Activated CD8-positive, alpha-beta memory T cell treated with anti-CD3 and anti-CD28 coated beads for 1 hour (primary cell): ENCODE measurements at places on chromosomes 7 and 10.

GRCh38 chr7:87445897-87446296 is 29.6 kb downstream of the ABCB4 start:
- DNase-seq: no peak

DNA sequence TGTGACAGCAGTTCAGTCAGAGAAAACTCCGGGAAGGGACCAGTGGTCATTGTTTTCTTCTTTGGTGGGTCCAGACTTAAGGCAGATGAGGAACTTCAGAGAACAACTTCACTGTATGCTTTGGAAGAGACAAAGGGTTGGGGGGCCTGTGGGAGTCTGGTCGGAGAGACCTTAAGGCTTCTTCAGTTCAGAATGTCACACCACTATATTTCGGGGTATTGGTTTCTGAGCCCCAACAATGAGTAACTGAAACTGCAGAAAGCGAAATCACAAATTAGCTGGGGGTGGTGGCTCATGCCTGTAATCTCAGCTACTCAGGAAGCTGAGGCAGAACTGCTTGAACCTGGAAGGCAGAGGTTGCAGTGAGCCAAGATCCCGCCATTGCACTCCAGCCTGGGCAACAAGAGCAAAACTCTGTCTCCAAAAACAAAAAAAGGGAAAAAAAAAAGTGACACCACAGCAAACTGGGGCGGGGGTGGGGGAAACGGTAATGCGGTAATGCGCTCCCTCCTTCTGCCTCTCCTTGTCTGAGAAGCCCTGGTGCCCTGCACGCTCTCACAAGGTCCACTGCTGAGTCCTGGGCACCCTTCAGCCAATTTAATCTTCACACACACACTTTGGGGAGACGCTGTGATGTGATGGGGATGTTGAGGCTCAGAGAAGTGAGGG is 2.2 kb upstream of the ADIRF start:
- DNase-seq: no peak

GRCh38 chr10:106615081-106615480 is 549.4 kb downstream of the SORCS1 start:
- no peak for DNase-seq

DNA sequence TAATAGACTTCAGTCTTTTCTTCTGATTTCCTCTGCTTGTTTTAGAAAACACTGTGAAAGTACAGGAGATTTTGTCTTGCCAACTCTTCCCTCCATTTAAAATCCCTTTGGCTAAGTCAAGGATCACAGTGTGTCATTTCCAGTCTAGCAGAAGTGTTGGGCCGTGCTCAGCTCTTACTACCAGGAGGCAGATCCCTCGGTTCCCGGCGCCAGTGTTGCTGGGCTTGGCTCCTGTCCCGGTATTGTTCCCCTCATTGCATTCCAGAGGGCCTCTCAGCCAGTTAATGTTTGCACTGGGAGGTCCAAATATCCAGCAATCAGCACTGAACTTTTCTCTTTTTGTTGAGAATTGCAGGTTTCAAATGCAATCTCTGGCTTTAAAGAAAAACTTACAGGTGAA is 612.1 kb upstream of the MGMT start:
- DNase-seq: no peak

DNA sequence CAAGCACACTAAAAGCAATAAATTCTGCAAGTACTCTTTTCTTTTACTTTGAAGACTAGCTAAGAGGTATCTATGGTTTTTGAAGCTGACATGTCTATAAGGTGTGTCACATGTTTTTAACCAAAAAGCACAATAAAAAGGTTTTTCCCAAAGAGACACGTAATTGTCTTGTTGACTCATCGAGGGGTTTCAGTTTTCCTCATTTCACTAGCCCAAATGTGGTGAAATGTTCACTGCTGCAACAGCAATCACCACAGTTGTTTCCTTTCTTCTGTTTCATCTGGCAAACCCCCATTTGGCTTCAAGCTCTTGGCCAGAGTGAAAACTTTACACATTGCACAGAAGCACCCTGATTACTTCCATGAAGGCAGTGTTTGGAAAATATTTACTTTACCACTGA is 3.8 kb upstream of the HOXA4 start:
- DNase-seq: no peak

DNA sequence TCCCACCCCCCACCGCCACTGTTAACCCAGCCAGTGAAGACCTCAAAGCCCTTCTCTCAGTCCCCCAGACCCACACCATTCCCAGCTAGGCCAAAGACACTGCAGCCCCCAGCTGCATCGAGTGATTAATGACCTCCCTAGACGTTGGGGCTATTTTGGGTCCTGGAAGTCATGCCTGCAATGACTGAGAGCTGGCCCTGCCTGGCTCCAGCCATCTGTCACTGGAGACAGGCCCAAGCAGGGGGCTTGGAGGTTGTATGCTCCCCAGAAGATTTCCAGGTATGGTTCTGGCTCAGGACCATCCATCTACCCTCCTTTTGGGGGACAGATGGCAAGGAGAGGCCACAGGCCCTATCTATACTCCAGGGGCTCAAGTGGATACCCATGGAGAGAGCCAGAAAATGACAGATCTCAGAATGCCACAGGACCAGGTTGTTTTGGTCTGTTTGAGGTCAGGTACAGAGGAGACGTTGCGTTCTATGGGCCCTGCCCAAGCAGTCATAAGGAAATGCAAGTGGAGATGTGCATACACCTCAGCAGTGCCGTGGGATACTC is 5.1 kb downstream of the KCNIP2 start:
- no peak for DNase-seq

GRCh38 chr10:131162211-131162610 is 149.3 kb downstream of the TCERG1L start:
- no peak for DNase-seq

- DNase-seq: no peak
Observed at GRCh38 chr10:59718257-59718656, 8.6 kb upstream of the SLC16A9 start.

- DNase-seq: no peak
Observed at GRCh38 chr10:1516492-1517165, 220.7 kb downstream of the ADARB2 start.

- DNase-seq: no peak
Observed at GRCh38 chr7:111224354-111225231, 133.7 kb downstream of the LRRN3 start.

DNA sequence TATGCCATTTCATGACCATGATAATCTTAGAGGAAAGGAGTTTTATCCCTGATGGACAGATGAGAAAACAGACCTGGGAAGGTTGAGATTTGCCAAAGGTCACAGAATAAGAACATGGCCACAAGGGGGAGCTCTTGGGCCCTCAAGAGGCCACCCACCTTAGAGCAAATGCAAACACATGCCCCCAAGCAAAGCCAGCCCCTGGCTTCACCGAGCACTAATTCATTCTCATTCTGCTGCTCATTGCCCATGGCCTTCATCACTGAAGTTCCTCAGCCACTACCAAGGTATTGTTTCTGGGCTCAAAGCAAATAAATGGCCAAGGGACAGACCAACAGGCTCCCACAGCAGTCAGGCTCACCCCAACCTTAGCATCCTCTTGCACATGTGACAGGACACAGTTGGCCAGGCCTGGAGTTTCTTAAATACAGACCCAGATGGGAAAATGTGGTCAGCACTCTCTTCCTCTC is 44.2 kb downstream of the PDLIM1 start:
- DNase-seq: peak; percentile 33

- DNase-seq: no peak
Observed at GRCh38 chr10:92544296-92544695, 29.6 kb downstream of the IDE start.
